ENCODE measurements at places on chromosomes 2 and 18. TPM values are rescaled to one million over a fixed set of nuclear protein-coding genes. Genes with fewer than 3 reads are reported as not detected.

GRCh38 chr2:235384624-235385023 lies 109.2 kb upstream of the AGAP1 start:
- no peak for DNase-seq

Gene DES
- total RNA-seq = 1,211 TPM

DNA sequence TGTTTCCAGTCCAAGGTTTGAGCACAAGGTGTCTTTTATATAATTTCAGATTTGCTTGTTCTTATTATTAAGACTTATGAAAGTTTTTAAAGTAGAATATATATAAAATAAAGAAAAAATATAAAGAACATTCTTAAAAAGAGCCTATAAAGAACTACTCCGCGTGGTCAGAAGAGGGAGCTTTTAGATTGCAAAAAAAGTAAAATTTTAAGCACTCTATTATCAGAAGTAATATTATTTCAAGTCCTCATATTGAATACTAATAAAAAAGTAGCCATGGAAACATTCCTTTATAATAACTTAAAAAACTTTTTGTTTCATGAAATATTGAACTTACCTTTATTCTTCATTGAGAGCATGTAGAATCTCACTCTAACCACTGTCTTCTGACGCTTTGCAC lies 51.4 kb downstream of the LINC00305 start:
- DNase-seq = no peak

Gene CSRNP3
- 6.4 TPM for total RNA-seq

- no peak for DNase-seq
Measured at GRCh38 chr2:38074058-38074763, 1.7 kb downstream of the CYP1B1 start.

DNA sequence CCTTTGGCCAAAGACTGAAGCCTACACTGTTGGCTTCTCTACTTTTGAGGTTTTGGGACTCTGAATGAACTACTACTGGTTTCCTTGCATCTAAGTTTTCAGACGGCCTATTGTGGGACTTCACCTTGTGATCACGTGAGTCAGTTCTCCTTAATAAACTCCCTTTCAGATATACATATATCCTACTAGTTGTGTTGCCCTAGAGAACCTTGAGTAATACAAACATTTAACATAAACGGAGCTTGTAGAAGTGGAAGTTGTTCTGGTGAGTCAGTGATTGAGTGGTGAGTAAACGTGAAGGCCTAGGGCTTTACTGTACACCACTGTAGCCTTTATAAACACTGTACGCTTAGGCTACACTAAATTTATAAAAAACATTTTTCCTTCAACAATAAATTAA lies 107.2 kb upstream of the CDH2 start:
- no peak for DNase-seq

DNA sequence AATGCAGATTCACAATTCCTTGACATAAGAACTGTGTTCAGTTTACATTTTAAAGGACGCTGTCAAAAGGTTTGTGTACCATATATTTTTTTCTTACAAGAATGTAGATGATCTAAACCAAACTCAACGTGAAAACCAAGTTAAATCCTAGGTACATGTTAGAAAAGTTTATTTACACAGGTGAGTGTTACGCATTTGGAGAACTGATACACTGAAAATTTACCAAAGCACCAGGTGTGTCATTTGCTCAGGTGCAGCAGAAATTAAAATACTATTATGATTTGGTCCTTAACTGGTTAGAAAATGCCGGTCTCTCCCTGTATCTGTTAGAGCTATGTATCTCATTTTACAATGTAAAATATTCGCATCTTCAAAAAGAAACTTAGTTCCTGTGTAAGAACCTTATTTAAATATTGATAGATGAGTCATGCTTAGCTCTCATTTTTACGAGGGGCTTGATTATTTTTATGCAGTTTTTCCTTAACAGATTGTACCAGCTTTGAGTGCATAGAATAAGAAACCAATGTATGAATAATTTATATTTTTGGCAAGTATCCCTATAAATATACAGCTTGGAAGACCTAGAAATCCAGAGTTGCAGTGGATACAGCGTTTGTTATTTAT lies 25.1 kb downstream of the MFF start:
- no peak for DNase-seq

DNA sequence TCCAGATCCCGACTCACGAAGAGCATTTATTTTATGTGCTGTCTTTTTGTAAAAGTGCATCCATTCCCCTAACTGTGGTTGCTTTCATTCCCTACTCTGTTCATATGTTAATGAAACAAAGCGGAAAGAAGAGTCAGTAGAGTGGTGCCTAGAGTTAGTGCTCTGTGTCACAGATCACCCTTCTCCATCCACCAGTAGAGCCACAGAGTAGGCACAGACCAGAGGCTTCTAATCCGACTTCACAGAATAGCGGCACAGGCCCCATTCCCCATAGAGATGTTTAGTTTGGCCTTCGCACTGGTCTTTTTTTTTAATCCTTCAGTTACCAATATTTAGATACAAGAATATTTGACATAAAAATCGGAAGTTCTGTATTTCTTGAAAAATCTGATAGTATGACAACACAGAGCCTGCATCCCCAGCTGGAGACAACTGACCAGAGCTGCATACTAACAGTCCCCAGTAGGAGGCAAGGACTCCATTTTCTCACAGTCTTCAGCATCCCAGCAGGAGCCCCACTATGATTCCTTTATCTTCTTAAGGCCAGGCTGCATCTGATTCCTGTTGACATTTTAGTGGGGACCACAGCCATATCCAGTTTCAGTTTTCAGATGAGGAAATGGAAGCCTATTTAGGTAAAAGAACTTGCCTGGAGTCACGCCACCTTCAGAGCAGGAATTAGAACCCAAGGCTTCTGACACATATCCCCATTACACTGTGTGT lies 7.0 kb downstream of the G6PC2 start:
- no peak for DNase-seq

Gene CXCR1
- not detected for total RNA-seq

Gene RAD51AP2
- not detected for total RNA-seq

Gene ABCG8
- not detected for total RNA-seq

Gene CACNB4
- total RNA-seq = 3.3 TPM

GRCh38 chr18:12283256-12283655 lies 24.8 kb upstream of the TUBB6 start:
- no peak for DNase-seq

GRCh38 chr2:137165968-137166367 lies 400.6 kb downstream of the THSD7B start:
- no peak for DNase-seq

- DNase-seq = no peak
Measured at GRCh38 chr2:34602262-34602661, 1003.2 kb upstream of the FAM98A start.

DNA sequence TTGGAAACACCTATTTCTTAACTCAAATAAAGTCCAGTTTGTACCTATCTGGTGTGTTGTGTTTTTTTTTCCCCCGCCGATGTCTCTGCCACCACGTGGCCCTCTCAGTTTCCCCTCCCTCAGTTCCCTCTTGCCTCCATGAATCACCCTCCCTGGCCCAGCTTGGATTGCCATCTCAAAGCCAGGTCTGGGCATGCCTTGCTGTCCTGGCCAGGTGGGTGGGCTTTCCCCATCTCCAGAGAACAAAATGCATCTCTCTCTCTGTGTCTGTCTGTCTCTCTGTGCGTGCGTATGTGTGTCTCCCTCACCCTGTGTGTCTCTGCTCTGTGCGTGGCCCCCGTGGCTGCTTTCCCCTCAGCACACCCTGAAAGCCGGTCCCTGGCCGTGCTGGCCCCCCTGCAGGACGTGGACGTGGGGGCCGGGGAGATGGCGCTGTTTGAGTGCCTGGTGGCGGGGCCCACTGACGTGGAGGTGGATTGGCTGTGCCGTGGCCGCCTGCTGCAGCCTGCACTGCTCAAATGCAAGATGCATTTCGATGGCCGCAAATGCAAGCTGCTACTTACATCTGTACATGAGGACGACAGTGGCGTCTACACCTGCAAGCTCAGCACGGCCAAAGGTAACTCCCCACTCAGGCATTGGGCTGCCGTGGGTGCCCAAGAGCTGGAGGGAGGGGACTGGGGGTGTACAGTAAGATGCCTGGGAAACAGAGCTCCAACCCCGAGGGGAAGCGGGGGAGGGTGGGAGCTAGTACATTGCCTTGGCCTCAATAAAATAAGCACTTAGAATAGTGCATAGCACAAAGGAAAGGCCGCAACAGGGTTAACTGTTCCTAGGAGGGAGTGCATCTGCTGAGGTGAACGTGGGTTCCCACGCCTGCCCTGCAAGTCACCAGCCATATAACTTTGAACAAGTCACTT lies 31.6 kb upstream of the GMPPA start:
- DNase-seq = no peak

Gene GRB14
- total RNA-seq = 6.7 TPM
